ENCODE measurements at places on chromosomes 3 and 15.

DNA sequence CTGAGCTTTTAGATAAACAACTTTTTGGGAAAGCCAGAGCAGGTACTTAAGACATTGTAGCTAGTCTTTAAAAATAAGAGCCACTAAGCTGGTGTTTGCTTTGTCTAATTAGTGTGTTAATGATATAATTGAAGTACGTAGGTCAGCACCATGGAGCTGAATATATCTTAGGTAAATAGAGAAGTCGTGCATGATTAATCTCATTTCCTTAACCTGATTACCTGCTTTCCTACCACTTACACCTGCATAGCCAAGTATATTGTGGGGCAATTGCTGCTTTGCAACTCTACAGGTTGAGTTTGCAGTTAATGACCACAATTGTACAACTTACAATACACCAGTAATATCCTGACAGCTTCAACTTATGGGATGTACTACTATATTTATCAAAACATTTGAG is 17.6 kb upstream of the TOPAZ1 start:
- DNase-seq: no peak

DNA sequence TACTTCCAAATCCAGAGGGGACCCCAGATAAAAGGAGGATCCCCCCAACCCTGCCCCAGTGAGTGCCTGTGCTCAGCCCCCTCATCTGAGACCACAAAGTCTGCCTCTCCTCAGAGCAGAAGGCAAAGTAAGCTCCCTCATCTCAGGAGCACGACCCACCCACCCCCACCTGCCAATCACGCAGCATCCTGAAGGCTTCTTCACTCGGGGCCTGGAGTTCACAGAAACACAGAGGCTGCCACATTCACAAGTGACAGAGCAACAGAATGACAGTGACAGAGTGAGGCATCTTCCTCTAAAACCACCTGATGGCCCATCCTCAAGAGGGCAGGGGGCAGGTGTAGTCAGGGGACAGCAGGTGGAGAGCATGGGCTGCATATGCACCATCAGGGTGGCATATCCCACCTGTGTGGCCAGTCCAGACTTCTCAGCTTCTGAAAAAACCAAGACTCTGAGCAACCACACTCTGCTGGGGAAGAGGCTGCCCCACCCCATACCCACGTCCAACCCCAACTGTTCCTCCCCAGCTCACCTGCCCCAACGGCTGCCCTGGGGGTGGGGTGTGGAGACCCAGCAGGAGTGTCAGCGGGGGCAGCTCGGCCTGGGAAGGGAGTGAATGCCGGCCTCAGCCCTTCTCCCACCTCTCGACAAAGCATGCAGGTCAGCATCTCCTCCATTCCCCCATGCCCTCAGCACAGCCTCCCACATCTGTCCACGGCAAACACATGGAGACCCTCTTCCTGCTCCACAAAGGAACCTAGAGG is 19.3 kb downstream of the ADCY5 start:
- no peak for DNase-seq

DNA sequence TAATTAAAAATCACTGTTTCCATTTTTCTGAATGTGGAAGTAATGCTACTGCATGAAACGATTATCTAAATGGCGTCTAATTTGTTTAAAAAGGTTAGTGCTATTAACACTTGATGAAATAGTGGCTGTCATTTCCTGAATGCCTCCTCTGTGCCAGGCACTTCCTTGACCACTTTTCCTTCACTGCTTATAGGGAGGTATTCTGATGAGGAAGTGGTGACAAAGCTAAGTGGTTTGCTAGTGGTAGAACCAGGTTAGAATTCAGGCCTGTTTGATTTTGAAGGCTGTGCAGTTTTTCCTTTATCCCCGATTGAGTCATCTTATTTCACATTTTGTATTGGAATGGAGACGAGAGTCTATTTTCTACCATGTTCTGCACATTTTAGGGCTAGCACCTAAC is 119.0 kb downstream of the USP13 start:
- no peak for DNase-seq

DNA sequence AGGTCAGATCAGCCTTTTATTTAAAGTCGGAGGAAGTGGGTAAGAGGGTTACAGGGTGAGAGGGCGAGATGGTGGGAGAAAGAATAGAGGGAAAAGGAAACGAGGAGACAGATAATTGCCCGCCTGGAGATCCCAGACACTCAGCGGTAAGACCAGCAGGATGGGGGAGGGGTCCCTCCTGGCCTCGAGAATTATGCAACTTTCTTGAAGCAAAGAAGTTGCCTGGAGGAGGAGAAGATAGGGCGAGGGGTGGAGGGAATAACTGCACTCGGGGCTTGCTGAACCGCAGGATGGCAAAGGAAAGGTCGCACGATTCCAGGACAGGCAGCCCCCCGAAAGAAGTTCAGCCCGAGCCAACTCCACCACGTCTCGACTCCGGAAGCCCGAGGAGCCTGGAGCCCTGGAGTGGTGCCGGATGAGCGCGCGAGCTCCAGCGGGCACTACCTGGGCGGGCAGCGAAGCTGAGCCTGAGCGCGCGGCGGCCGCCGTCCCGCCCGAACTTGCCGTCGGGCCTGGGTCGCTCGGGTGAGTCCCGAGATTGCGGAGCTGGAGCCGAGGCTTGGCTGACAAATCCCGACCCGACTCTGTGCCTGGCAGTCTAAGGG is 402 bp downstream of the WWTR1 start:
- no peak for DNase-seq

DNA sequence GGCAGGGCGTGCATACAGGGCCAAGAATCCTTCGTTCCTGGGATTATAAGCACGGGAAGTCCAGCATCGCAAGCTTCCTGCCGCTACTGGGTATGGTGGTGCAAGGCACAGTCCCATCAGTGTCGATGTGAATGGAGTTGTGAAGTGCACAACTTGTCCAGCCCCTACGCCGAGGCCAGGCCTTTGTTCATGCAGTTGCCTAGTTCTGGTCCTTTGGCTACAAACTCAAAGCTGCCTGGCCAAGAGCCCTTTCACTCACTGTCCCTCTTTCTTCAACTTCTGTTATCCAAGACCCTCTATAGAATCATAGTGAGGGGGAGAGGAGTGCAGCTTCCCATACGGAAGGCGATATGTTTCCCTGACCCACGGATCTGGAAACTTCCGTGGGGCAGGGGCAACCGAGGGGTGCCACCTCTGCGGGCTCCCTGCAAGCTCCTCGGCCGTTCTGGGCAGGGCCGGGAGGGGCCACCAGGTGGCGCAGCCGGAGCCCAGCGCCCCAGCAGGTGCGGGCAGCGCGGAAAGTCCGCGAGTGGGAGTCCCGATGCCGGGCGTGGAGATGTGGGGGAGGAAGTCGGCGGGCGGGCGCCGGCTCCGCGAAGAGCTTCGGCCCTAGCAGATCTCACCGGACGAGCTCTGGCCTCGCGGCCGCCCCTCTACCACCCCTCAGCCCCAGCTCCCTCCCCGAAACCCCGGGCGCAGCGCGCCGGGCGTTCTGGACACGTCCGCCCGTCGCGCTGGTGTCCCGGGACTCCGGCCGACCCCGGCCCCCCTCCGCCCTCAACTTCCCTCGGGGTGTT is 693 bp downstream of the RASGRP1 start:
- peak; percentile 91 for DNase-seq

Measured in activated CD8-positive, alpha-beta memory T cell treated with anti-CD3 and anti-CD28 coated beads, Interleukin-2, amount 50 U/mL, for 4 hours (primary cell).